WTC11 (cell line): ENCODE measurements at places on chromosomes 5 and 9.

DNA sequence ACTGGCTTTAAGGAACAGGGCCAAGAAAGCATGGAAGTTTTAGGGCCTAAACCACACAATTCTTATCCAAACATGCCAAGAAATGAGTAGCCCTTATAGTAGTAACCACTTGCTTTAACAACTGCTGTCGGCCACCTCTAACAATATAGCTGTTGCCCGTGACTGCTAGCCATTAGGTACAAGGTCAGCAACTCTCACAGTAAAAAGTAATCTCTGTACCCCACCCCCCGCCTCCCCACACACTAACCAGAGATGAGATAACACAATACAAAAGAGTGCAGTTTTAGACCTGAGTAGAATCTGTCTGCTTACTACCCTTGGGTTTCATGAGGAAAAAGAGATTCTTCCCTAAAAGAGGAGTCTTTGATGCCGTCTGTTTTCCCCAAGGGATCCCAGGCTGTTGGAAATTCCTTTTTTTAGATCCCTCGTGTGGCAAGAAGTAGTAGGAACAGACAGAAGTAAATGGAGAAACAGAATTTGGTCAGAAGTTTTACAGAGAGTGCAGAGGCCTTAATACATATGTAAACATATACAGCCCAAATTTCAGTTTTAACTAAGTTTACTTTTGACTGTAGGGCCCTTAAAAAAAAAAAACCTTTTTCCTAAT, 94.3 kb downstream of the WDR41 start:
- DNase-seq: no peak

- DNase-seq: no peak
Measured at GRCh38 chr5:57478826-57479225, 3.8 kb downstream of the ACTBL2 start.

GRCh38 chr5:67115246-67115645, 81.4 kb downstream of the CD180 start:
- no peak for DNase-seq

GRCh38 chr9:76570826-76571225, 111.8 kb downstream of the GCNT1 start:
- no peak for DNase-seq

DNA sequence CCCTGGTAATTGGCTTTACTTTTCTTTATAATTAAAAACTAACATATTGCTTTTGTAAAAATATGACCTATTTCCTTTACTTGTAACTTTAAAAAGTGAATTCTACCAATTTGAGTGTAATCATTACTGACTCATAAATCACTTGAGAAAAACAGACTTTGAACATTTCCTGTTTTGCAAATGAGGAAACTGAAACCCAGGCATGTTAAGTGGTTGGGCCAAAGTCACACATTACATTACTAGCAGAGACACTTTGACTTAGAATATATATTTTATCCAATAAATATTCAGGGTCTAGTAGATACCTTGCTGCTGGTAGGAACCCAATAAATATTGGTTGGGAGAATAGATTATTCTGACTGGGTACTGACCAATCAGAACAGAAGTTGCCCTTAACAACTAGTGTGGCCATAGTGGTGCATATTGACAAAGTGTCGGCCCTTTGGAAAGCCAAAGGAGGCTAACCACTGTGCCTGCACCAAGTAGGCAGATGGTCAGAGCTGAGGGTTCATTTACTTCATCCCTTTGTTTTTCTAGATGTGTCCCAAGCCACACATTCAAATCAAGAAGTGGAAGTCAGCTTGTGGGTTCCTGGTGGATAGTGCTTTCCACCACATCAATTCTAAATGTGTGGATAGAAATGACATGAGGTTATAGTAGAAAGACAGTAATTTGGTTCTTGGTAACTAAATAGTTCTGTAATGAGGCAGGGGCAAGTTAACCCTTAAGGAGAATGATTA, 365.1 kb upstream of the RIOK2 start:
- no peak for DNase-seq

DNA sequence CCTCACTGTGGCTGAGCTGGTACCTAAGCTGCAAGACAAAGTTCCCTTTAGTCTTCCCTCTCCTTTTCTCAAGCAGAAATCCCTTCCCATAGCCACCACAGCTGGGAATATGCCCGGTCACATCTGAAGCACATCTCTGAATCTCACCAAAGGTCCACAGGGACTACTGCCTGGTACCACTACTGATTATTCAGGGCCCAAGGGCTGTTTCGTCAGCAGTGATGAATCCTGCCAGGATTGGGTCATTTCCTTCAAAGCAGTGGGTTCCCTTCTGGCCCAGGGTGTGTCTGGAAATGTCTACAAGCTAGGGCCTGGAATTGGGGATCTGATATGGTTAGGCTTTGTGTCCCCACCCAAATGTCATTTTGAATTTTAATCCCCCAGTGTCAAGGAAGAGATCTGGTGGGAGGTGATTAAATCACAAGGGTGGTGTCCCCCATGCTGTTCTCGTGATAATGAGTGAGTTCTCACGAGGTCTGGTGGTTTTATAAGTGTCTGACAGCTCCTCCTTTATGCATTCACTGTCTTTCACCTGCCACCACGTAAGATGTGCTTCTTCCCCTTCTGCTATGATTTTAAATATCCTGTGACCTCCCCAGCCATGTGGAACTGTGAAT, 83.2 kb upstream of the FST start:
- DNase-seq: no peak

GRCh38 chr5:143931986-143932385, 120.0 kb downstream of the HMHB1 start:
- no peak for DNase-seq

- DNase-seq: no peak
Measured at GRCh38 chr5:132497488-132497997, 7.0 kb upstream of the IRF1 start.

- DNase-seq: no peak
Measured at GRCh38 chr9:89586311-89586710, 18.5 kb upstream of the GADD45G start.

- DNase-seq: no peak
Measured at GRCh38 chr5:96885518-96886338, 9.4 kb downstream of the ERAP2 start.

DNA sequence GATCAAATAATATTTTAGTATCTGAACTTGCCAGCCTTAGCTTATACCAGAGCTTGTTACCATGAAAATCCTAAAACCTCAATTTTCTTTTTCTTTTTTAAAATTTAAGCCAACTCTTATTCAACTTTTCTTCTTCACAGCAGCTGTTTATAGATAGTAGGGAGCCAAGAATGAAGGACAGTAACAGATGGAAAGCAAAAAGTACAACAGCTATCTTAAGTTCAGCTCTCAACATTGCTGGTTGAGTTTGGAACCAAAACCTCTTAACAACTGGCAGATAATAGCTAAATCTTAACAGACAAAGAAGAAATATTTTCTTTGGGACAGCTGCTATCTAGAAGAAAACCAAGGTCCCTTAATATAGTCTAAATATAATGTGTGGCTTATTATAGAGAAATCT, 74.7 kb downstream of the PJA2 start:
- no peak for DNase-seq

DNA sequence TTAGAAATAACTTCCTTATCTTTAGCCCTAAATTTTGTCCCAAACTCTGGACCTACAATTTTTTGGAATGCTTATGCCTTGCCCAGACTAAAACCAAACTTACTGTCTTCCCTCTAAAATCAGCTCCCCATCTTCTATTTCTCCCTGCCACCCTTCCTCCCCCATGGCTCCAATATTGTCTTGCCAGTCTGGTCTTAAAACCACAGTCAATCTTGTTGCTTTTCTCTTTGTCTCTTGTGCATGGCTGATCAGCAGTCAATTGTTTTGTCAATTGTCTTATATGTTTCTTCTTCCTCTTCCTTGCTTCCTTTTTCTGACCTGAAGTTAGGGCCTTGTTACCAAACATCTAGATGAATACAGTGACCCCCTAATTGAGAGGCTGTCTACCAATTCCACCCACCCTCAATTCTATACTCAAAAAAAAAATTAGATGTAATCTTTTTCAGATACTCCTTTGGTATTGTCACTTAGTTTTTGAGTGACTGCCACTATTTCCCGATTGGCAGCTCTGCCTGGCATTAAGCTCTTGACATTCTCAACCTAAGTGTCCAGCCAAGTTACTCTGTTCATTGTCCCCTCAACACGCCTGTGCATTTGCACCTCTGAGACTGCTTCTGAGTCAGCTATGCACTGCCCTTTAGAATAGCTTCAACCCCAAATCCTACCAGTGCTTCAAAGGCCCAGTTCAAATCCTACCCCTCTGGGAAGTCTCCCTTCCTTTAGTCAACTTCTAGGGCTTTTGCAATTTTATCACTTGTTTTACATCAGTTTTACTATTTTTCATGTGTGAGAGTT, 2.5 kb downstream of the PDCD1LG2 start:
- no peak for DNase-seq

- no peak for DNase-seq
Measured at GRCh38 chr5:112978836-112979235, 2.2 kb downstream of the DCP2 start.

- no peak for DNase-seq
Measured at GRCh38 chr5:141479776-141480175, 4.0 kb downstream of the PCDHGC3 start.

DNA sequence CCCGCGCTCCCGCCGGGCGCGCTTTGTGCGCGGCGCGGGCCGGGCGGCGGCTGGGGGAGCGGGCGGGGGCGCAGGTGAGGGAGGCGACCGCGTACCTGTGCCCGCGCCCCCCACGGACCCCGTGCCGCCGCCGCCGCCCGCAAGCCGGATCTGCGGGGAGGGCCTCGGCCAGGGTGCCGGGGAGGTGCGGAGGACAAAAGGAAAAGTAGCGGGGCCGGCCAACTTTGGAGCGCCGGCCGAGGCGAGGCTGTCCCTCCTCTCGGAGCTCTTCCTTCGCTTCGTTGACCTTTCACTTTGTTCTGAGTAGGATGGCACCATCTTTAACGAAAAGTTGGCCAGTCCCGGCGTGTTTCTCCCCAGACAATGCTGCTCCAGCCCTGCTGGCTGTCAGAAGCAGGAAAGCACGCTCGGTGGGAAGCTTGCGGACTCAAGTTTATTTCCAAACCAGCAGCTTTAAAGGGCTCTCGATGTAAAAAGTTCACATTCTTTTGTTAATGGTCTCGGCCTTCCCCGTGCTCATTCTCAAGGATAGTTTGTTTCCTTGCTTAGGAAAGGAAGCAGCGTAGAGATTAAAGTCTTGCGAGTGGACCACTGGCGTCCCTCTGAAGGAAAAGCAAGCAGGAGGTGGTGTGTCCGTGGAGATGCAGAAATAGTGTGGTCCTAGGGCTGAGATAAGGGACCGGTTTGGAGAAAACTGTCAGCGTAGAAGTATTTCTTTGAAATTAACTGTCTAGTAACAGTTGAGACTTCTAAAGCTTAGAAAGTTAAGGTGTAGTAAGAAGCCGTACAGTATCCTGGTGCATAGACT, 639 bp downstream of the EHMT1 start:
- DNase-seq: peak; percentile 38

DNA sequence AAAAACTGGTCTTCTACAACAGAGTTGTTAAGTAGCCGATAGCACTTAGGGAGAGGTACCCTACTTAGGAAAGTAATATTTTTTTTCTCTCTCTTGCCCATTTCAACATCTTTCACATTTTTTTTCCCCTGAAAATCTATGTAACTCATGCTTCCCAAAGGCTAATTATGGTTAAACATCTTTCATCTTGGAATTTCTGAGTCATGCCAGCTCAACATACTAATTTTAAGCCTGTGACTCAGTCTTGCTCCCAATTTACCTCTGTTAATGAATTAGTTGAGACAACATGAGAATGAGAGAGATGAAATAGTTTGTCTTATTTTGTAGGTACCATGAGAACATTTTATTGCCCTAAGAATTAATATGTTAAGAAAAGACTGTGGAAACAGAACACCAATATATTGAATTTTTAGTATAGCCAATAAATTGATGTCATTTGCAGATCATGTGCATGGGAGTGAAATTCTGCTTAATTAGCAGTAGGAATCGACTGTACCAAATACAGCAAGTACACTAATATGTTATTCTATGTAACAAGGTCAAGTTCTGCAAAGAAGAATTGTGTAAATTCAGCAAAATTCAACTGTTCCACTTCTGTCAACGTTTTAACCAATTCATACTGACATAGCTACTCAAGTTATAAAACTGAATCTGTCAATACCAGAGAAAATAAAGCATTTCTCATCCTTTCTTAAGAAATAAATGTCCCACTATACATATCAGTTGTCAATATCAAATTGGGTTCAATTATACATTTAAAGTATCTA, 550.0 kb downstream of the PTPRD start:
- no peak for DNase-seq

DNA sequence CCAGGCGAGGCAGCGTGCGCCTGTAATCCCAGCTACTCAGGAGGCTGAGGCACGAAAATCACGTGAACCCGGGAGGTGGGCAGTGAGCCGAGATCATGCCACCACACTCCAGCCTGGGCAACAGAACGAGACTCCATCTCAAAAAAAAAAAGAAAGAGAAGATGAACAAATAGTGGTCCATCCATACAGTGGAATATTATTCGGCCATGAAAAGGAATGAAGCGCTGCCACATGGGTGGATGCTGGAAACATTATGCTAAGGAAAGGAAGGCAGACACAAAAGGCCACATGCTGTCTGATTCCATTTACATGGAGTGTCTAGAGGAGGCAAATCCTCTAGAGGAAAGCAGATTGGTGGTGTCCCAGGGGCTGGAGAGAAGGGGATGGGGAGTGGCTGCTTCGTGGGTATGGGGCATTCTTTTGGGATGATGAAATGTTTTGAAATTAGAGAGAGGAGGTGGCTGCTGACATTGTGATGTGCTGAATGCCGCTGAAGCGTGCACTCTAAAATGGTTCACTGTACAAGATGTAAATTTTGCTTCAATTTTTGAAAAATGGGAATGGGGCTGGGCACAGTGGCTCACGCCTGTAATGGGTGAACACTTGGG, 17.0 kb downstream of the PLPP7 start:
- DNase-seq: no peak

- no peak for DNase-seq
Measured at GRCh38 chr5:6551287-6551954, 81.4 kb downstream of the NSUN2 start.

DNA sequence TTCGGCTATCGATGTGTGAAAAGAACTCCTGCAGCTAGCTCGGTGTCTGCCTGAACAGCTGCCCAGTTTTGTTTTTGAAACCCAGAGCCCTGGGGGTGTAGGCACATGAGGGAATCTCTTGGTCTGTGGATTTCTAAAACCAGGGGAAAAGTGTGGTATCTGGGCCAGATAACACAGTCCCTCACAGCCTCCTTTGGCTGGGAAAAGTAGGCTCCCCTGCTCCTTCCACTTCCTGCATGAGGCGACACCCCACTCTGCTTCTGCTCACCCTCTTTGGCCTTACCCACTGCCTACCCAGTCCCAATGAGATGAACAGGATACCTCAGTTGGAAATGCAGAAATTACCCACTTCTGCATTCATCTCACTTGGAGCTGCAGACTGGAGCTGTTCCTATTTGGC, 9.5 kb upstream of the CDO1 start:
- DNase-seq: no peak

DNA sequence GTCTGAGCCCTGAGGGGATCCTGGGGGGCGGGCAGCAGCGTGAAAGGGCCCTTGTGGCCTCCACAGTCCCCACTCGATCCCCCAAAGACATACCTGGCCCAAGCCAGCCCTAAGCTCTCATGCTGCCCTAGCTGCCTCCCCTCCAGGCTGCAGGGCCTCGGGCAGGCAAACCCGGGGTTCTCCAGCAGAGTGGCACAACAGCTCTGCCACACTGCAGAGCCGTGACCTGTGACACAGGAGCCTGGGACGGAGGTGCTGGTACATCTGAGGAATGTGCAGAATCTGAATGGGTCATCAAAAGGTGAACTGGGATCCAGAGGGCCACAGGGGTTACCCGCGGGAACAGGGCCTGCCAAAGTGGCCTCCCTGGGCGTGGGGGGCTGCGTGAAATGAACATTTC, 163.2 kb downstream of the DAB2IP start:
- DNase-seq: no peak
